Epithelial cell of proximal tubule (primary cell): ENCODE measurements at places on chromosomes 1 and 21.

- no peak for DNase-seq
Measured at GRCh38 chr1:17688217-17688810, 66.8 kb upstream of the ACTL8 start.

DNA sequence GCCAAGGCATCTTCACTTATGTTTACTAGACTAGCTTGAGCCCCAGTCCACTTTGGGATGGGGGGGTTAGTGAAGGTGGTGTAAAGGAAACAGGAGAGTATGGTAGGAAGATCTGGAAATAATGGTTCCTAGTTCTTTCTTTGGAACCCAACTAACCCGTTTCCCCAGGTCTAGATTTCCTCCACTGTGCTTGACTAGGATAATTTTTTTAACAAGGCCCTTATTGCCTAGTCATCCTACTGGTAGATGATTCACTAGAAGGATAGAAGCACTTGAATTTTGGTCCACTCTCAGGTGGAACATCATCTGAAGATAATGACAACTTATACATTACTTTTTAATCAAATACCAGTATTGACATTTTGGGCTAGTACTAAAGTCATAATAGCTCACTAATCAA lies 45.9 kb upstream of the MYOCOS start:
- no peak for DNase-seq

DNA sequence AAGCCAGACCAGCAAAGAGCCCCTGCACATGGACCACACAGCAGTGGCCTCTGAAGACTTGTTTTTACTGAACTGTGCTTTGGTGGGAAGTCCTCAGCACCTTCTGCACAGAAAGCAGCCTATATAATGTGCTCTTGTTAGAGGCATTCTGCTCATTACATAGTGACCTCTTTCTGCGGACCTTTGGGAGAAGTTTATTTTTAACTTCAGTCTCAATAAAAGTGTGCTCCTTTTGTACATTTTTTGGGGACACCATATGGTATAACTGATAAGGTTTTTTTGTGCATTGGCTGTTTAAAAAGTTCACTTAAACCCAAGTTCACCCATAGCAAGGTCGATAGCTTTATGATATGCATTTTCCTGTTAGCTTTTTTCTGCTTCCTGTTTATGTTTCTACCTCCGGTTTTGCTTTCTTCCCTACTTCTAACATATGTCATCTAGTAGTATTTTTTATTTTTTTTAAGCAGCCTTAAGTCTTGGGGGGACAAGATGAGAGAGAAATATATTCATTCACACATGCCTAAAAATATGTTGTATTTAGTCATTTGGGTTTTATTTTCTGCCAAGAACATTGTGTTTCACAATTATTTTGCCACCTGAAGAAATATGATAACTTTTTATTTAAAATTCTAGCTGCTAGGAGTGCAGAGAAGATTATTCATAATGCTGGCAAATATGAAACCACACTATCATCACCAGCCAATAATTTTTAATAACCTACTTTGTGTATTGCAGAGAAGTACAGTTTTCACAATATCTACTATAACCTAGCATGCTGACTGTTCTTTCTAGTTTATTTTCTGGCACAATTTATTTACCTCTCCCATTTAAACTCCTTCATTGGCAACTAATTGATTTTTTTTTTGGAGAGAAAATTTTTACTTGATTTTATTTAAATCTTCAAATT lies 22.9 kb upstream of the SLC19A2 start:
- DNase-seq, result no peak

- DNase-seq, result no peak
Measured at GRCh38 chr1:33735624-33736023, 128.3 kb upstream of the HMGB4 start.

DNA sequence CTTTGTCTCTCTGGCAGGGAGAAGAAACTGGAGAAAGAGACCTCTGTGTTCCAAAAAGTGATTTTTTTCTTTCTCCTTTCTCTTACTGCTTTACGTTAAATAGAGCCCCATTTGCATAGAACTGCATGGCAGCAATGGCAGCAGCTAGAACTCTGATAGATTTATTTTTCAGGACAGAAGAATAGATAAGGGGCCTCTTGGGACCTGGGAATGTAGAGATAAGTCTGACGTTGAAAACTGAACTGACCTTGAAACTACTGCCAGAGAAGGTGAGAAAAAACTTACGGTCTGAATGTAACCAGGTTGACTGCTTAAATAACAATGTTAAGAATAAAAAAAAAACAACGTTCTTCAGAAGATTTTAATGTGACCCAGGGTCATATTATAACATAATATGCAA lies 25.4 kb upstream of the B3GALT5 start:
- DNase-seq, result no peak

DNA sequence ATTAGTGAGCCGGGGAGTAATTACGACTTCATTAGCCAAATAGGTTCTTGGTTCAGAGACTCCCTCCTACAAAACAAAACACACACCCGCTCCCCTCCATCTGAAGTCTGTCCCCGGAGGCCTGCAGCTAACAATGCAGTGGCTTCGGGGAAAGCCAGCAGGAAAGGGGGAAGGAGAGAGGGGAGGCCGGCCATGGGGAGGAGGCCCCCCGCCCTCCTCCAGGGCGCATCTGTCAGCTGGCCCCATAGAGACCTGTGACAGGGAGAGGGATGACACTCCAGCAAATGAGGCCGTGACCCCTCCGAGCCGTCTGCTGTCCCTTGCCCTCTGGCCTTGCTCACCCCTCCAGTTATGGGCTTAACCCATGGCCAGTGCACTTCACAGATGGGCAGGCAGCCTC lies 12.1 kb upstream of the CNTN2 start:
- DNase-seq, result no peak

GRCh38 chr1:203714446-203714845 lies 50.5 kb upstream of the LAX1 start:
- DNase-seq, result no peak

DNA sequence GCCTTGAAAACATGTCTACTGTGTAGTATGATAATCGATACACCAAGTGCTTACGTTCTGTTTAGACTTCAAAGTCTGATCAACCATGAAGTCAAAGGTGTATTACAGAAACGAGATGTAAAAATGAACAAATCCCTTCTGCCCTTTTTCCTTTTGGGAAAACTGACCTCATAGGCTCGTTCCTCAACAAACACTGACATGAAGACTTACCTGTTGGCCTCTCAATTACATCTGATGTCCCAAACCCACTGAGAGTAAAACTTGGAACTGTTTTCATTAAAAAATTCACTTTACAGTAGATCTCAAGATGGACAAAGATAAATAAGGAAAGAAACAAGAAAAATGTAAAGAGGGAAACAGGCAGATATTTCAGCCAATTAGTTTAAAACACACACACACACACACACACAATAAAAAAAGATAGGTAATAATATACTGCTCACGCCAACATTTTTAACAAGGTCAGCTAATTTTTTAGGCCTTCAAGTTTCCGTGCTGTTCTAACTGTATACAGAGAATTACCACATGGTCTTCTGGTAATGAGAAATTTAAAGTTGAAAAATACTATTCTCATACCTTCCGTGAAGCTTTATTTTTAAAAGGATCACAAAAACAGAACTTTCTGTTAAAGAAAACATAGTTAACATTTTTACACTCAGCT lies 2.1 kb downstream of the HMGN1 start:
- no peak for DNase-seq

GRCh38 chr1:23074012-23074411 lies 54.7 kb downstream of the KDM1A start:
- no peak for DNase-seq

DNA sequence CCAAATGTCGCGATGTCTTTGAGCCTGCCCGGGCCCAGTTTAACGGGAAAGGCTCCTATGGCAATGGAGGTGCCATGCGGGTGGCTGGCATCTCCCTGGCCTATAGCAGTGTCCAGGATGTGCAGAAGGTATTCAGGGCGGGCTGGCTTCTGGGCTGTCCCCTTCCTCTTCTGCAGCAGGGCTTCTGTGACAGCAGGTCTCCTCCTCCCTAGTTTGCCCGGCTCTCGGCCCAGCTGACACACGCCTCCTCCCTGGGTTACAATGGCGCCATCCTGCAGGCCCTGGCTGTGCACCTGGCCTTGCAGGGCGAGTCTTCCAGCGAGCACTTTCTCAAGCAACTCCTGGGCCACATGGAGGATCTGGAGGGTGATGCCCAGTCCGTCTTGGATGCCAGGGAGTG lies 3.0 kb downstream of the ADPRS start:
- DNase-seq, result no peak

GRCh38 chr1:209062081-209062620 lies 521.4 kb upstream of the CAMK1G start:
- no peak for DNase-seq

- DNase-seq, result no peak
Measured at GRCh38 chr1:11880181-11880575, 21.4 kb upstream of the NPPB start.

- DNase-seq, result no peak
Measured at GRCh38 chr1:213858581-213858980, 129.2 kb upstream of the PROX1 start.

GRCh38 chr1:16068356-16069270 lies 4.8 kb downstream of the FAM131C start:
- no peak for DNase-seq

DNA sequence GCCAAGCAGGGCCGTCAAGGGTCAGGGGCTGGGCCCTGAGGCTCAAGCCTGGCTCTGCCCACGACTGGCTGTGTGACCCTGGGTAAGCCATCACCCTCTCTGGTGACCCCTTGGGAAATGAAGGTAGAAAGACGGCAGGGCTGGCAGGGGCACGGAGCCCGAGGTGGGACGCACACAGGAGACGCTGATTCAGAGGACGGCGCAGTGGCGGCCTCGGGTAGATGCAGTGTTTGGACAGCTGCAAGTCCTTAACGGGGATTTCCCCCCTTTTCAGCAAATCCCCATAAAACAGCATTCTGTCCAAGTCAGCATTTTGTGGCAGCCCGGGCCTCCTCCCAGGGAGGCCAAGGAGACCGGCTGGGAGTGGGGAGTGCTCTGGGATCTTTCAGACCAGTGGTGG lies 16.7 kb downstream of the COL8A2 start:
- no peak for DNase-seq

GRCh38 chr1:92439291-92439690 lies 47.4 kb downstream of the GFI1 start:
- no peak for DNase-seq

DNA sequence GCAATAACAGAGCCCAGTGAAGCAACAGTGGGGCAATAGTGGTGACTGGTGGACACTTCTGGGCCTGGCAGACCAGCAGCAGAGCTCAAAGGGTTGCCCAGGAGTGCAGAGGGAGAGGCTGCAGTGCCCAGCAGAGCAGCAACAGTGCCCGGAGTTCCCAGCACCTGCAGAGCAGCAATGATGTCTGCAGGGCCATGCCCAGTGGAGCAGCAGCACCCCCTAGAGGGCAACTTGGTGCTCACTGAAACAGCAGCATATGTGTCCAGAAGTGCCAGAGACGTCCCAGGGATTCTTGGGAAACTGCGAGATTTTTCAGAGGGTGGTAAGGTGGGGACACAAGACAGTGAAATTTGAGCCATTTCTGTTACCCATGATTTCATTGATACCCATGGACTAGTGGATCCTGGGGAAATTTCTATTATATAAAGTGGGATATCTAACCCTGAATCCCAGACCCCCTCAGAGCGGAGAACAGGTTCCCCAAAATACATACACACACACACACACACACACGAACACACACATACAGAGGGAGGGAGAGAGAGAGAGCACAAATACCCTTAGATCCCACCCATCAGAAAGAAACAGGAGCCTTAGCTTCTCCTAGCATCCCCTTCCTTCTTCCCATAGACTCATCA lies 156.9 kb upstream of the GJB5 start:
- no peak for DNase-seq

DNA sequence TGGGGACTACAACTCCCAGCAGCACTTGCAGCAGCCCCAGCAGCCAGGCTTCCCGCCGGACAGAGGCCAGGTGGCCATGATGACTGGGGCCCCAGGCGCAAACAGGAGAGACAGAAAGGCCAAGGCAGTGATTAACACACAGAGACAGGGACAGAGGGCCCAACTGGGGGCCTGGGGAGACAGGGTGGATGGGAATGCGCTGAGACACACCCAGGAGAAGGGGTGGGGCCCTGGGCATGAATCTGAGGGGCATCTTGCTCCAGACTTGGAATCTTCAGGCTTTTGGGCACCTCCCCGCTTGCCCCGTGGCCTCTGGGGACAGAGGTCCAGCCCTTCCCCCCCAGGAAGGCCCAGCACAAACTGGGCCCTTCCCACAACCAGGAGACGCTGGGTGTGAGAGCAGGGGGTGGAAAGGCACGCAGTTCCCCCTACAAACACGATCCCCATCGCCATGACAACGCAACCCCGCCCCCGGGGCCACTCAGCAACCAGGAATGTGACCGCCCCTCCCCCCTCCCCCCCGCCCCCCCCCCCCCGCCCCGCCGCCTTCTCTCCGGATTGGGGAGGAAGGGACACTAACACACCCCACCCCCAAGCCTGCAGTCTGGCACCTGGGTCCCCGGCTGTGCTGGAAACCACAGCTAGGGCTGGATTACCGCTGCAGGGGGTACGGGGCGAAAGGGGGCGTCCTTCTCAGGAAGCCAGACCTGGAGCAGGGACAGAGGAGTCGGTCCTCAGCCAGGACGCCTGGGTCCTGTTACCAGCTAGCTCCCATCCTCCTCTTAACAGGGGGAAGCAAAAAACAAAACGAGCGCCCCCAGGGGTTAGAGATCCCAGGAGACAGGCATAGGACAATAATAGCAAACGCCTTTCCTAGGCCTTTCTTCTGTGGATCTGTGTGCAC lies 4.5 kb downstream of the HDGF start:
- no peak for DNase-seq

- DNase-seq, result no peak
Measured at GRCh38 chr1:17215545-17215890, 10.6 kb downstream of the PADI1 start.

DNA sequence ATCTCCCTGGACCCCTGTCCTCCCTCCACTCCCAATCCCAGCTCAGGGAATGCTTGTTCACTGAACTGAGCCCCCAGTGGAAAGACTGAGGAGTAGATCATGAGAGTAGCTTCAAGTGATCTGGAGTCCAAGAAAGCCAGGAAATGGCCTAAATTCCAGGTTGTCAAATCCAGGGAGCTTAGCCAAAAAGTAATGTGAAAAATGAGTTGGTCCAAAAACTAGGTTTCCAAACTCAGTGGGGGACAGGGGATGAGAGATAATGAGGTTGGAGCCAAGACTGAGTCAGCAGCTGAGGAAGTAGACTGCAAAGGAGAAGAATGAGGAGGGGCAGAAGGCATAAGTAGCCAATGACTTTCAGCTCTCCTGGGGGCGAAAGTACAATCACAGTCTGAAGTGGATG lies 284.1 kb upstream of the BEND5 start:
- DNase-seq, result no peak

DNA sequence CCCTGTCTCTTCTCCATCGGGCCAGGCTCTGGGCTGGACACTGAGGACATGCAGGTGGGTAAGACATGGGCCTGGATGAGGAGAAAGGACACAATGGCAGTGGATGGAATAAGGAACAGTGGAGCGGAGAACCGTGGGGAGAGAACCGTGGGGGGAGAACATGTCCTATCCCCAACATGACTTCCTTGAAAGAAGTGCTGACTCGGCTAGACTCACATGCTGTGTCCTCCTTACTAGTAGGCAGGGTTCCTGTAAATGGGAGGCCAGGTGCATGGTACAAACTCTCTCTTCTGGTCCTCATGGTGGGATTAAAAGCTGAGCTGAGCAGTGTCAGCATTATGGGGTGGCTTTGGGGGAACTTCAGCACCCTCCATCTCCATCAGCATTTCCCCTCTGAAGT lies 137.4 kb upstream of the CSF3R start:
- DNase-seq, result no peak

- no peak for DNase-seq
Measured at GRCh38 chr1:108949044-108949443, 14.2 kb downstream of the CLCC1 start.

GRCh38 chr1:60950224-60951063 lies 131.9 kb upstream of the NFIA start:
- no peak for DNase-seq

GRCh38 chr1:94236630-94237290 lies 624 bp downstream of the ARHGAP29 start:
- no peak for DNase-seq

- DNase-seq, result no peak
Measured at GRCh38 chr1:83905315-83905907, 93.5 kb downstream of the TTLL7 start.
